ENCODE measurements at places on chromosomes 7 and 10.

- no peak for DNase-seq
Observed at GRCh38 chr10:91210014-91210413, 10.4 kb upstream of the PCGF5 start.

- DNase-seq: no peak
Observed at GRCh38 chr7:46396481-46396880, 475.4 kb upstream of the IGFBP3 start.

DNA sequence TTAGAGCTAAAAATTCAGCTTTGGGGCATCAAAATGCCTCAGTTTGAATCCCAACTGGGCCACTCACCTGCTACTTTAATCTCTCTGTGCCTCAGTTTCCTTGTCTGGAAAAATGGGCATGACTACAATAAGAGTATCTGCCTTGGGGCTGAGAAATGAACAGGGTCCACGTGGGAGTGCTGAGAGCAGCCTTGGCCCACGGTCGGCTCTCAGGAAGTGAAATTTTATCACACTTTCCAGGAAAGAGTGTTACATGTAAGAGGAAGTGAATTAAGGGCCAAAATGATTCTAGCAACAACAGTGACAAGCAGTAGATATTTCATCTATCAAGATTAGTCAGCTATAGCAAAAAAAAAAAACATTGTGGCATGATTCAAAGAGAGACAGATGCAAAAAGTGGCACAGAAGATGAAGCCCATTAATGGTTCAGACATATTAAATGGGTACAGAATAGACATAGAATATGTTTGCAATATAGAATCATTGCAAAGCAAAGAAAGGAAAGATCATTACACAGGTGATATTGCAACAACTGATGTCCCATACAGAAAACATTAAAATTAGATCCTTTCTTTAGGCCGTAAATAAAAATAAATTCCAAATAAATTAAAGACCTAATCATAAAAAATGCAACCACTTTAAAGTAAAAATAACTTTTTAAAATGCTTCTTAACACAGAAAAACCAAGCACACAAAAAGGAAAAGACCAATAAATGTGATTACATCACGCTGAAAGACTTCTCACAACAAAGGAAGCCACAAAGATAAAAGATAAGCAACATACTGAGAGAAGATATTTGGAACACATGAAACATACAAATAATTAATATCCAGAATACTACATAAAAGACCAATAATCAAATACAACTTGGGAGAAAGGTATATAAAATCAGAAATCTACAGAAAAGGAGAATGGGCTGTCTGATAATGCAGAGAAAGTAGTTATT, 4.3 kb downstream of the TMEM273 start:
- DNase-seq: no peak

DNA sequence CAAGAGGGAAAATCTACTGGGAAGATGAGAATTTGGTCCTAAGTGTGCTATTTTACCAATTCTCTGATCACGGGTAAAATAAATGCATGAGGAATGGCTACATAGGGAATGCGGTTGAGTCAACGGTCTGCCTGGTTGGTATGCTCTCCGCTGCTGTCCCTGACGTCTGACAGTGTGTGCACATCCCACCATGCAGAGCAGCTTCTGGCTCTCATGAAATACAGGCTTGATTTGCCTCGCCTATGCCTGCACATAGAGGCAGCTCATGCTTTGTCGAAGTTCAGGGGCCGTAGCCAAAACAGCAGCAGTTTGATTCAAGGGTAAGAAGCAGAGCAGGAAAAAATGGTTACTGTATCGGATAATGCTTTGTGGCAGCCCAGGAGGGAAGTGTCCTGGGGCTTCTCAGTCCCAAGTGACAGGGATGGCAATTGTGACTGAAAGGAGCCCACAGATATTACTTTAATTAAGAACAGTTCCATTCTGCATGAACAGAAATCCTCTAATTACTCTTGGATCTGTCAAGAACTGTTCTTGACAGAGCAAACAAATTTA, 268.4 kb upstream of the SLC26A5 start:
- DNase-seq: no peak

DNA sequence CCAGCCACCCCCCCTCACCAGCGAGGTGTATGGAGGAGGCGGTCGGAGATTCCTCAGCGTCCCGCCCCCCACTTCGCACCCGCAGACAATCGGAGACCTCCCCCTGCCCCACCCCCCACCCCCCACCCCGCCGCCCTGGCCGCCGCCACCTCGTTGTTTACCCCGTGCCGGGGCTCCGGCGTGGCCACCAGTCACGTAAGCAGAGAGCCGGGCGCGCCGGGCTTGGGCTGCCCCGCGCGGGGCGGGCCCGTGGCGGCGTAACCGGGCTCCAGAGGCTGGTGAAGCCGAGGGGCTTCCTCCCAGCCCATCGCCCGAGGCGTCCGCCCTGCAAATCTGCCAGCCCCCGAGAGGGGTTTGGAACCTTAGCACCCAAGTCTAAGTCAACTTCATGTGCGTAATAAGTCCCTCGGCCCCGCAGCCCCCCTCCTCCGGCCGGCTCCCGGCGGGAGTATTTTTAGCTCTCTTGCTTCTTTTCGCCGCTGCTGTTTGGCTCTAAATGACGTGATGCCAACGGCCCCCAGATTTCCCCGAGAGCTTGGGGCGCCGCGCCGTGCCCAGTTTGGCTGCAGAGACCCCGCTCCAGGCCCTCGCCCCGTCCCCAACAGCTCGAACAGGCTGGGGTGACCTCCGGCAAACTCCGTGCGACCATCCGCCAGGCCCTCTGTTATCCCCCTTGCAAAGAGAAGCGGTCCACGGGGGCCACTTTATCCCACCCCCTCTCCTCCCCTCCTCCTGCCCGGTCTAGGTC, 2.7 kb downstream of the MXI1 start:
- peak; percentile 65 for DNase-seq

- DNase-seq: no peak
Observed at GRCh38 chr10:50322077-50322476, 70.8 kb upstream of the ASAH2 start.

DNA sequence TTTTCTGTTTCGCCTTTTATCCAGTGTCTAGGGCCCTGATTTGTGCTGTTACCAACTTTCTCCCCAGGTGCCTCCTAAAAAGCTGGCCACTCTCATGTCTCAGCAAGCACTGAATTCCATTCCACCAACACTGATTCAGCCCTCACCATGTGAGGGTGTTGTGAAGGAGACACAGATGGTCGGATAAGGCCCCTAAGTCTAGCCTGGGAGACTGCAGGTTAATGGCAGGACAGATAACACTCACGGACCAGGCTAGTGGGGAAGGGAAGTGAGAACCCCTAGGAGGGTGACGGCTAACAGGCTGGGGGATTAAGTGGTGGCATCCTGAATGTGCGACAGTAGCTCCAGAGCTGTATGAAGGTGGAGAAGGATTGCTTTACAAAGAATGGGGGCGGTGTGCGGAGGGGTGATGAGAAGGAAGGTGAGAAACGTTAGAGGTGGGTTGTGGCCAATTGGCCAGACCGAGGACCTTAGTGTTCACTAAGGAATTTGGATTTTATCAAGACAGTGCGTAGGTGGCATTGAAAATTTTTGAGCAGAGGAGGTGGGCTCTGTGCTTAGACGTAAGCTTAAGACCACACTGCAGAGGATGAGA, 3.8 kb upstream of the DUSP5 start:
- no peak for DNase-seq

GRCh38 chr7:73719806-73720169, 319 bp upstream of the STX1A start:
- DNase-seq: no peak

DNA sequence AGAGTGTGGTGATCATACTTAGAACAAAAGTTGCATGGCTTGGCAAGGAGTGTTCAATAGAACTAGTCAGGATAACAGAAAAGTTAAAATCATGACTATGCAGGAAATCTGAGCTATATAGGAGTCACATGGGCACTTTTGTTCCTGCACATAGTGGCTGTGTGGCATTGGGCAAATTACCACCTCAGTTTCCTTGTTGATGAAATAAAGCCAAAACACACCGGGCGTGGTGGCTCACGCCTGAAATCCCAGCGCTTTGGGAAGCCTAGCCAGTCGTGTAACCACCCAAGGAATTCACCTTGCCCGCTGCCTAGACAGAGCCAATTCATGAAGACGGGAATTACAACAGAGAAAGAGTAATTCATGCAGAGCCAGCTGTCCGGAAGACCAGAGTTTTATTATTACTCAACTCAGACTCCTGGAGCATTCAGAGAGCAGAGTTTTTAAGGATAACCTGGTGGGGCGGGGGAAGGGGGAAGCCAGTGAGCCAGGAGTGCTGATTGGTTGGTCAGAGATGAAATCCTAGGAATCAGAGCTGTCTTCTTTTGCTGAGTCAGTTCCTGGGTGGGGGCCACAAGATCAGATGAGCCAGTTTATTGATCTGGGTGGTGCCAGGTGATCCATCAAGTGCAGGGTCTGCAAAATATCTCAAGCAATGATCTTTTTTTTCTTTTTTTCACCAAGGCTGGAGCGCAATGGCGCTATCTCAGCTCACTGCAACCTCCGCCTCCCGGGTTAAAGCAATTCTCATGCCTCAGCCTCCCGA, 6.4 kb upstream of the MKRN1 start:
- no peak for DNase-seq

DNA sequence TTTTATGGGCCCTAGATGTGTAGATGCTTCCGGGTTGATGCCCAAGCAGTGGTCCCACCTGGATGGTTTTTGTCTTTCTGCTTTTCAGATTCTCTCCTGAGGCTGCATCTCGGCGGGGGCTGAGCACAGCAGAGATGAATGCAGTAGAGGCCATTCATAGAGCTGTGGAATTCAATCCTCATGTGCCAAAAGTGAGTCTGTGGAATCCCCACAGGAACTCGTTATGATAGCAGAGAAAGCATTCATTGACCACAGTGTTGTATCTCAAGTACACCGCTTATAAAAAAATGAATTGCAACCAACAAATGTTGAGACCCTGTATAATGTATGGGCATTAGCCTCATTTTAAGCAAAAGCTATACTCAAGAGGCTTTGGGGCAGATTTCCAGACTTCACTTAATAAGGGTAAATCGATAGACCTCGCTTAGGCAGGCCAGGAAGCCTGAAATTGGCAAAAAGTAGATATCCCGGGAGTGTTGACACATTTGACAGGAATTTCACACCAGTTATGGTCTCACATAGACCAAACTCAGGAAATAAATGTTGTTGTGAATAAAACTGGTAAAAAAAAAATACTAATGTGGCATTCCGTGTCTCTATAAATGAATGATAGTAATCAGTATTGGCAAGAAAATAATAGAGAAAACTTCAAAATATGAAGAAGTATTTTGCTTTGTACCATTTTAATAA, 132.0 kb downstream of the WNT2 start:
- DNase-seq: no peak

DNA sequence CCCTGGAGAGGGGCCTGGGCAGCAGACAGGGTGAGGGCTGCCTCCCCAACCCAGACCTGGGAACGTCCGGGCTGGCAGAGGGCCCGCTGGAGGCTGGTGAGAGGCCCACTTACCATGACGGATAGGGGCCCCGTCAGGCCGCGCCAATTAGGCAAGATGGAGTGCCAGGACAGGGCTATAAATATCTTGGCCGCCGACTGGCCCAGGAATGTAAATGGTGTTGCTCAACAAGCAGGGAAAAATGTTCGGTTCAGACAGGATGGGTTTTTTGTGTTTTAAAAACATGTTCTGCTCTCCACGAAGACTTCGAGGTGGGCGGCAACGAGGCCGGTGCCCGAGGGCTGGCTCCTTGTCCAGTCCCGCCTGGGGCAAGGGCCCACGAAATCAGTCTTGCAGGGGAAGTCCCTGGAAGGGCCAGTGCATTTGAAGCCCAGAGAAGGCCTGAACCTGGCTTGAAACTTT, 35.8 kb upstream of the ELN start:
- peak; percentile 67 for DNase-seq

DNA sequence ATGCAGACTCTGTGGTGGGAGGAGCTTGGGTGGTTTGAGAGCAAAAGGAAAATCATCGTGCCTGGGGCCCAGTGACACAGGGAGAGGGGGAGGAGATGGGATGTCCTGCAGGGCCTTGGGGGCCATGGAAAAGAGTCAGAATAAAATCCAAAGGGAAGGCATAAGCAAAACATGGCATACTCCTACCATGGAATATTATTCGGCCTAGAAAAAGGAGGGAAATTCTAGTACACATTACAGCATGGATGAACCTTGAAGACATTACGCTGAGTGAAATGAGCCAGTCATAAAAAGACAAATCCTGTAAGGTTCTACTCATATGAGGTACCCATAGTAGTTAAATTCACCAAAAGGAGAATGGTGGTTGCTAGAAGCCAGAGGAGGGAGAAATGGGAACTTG, 38.7 kb downstream of the STRA8 start:
- no peak for DNase-seq

DNA sequence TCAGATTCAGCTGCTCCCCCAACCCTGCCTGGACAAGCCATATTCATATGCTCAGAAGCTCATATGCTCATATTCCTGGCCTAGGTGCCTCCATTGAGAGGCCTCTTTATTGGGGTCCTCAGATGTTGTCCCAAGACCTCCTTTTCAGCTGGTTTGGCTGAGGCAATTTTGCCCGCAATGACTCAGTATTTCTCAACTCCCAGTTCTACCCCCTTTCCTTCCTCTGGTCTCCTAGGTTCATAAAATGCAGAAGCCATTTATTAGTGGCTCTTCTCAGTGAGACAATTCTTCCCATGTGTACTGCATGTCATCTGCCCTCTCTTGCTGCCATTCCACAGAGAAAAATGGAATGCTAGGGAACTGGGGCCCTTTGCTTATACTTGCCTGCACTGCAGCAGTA, 110.7 kb downstream of the INHBA start:
- no peak for DNase-seq

DNA sequence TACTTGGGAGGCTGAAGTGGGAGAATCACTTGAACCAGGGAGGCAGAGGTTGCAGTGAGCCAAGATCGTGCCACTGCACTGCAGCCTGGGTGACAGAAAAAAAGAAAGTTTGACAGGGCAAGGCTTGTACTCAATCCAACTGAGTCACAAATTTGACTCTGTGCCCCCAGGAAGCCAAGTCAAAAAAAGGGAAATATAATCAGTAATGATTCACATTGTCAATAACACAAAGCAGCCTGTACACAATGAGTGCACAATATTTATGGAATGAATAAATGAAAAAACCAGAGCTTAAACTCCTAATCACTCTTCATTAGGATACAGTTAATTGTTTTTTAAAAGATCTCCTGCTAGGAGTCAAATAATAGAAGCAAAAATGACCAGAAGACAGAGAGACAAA, 6.4 kb downstream of the NAPEPLD start:
- DNase-seq: no peak

- DNase-seq: no peak
Observed at GRCh38 chr10:1644191-1644711, 93.1 kb downstream of the ADARB2 start.

- DNase-seq: no peak
Observed at GRCh38 chr7:154906201-154906600, 96.7 kb downstream of the PAXIP1 start.
